ENCODE measurements at places on chromosomes 2 and 18.
A peak's percentile ranks its signal among the peaks of the same experiment; 100 is the strongest.

GRCh38 chr18:35267809-35268208 lies 22.2 kb downstream of the ZSCAN30 start:
- no peak overlapping the region for H3K27ac ChIP-seq
- no peak overlapping the region for H3K4me3 ChIP-seq

DNA sequence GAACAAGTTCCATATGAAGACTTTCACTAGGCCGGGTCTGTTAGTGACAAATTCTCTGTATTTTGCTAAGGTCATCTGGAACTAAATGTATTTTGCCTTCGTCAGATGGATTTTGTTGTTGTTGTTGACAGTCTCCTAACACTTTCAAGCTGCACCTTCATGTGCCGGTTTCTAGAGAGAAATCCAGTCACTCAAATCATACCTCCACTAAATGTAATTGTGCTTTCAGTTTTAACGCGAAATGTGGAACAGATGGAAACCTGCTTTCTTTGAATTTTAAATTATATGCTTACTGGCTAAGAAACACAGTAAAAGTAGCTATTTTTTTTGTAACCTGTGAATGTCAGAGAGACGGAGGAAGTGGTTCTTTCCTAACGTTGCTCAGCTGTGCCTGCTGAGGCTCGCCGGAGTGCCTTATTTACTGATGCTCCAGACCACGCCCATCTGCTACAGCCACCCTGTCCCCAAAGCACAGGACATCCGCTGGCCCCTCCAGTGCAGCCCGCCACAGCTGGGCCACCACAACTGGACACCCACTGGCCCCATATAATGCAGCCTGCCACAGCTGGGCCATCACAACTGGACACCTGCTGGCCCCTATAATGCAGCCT lies 134.7 kb downstream of the PXDN start:
- H3K27me3 ChIP-seq, result no peaks in the 10 kb centered on the region
- no peak overlapping the region for H3K4me3 ChIP-seq
- peaks cover 2% of the 10 kb centered on the region for H3K4me1 ChIP-seq
- no peaks in the 10 kb centered on the region for H3K36me3 ChIP-seq

DNA sequence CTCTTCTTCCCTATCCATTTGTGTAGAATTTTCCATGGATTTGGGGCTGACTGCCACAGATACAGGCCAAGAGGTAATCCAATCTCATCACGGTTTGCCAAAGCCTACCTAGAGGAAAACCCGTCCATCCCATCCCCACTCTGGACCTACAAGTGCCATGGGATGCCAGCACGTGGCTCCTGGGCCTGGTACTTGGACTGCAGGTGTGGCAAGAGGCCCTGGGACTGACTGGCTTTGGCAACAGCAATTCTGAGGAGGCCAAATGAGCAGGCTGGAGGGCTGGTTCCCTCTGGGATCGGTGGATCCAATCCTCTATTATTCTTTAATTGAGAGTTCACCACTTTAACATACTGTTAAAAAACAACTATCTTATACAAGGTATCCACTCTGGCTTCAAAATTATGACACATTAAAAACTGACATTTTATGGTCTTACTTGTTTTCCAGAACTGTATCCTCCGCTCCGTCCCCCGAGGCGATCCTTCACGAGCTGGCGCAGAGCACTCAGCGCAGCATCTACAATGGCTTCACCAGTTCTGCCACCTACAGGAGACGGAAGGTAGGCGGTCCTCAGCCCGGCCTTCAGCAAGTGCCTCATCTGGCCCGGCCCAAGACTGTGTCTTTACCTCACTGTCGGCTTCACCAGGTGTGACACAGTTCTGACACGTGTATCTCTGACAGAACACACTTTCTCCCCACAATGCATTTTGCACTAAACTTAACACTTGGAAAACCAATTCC lies 19.8 kb downstream of the PDIA6 start:
- no peak overlapping the region for H3K27ac ChIP-seq
- no peaks in the 10 kb centered on the region for H3K4me1 ChIP-seq
- H3K36me3 ChIP-seq, result peaks cover 69% of the 10 kb centered on the region
- no peaks in the 10 kb centered on the region for H3K27me3 ChIP-seq
- H3K4me3 ChIP-seq, result no peak overlapping the region

GRCh38 chr2:180158961-180159360 lies 151.9 kb upstream of the CWC22 start:
- H3K27me3 ChIP-seq, result no peaks in the 10 kb centered on the region
- no peak for DNase-seq
- H3K4me3 ChIP-seq, result no peak overlapping the region
- no peaks in the 10 kb centered on the region for H3K36me3 ChIP-seq

DNA sequence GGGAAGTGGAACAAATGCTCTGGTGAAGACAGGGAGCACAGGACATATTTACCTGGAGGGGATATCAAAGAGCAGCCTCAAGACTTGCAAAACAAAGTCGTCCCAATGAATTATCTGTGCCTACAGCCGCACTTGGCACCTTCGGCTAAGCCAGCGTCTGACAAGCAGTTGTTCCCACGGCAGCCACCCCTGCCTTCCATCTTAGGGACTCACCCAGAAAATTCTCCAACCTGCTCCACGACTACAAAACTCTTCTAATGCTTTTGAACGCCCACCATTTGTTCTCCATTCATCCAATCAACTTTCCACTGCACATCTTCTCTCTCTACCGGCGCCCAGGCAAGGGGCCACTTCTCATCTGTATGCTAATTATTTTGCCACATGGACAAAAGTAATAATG lies 7.0 kb downstream of the MYT1L start:
- H3K27ac ChIP-seq, result no peak overlapping the region
- H3K4me1 ChIP-seq, result no peaks in the 10 kb centered on the region
- DNase-seq, result no peak
- no peaks in the 10 kb centered on the region for H3K36me3 ChIP-seq
- H3K4me3 ChIP-seq, result no peak overlapping the region

DNA sequence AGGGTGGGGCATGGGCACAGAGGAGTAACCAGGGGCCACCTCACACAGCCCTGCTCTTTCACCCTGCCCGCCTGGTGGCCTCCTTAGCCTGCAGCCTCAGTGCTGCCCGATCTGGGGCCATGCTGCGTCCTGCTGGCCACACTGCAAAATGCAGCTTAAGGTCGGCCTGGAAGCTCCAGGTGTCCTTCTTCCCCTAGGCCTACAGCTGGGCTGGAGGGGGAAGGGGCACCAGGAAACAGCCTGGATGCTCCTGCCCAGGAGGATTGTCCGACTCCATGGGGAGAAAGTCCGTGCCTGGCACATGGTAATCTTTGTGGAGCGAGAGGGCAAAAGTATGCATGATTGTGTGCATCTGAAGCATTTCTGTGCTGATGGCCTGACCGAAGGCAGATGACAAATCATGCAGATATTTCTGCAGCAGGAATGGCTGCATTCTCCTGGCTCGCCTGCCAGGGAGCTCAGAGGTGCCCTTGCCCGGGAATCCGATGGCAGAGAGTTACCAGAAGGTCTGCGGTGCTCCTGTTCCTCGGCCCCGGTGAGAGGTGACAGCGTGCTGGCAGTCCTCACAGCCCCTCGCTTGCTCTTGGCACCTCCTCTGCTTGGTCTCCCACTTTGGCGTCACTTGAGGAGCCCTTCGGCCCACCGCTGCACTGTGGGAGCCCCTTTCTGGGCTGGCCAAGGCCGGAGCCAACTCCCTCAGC lies 12.8 kb upstream of the ALPP start:
- peaks cover 7% of the 10 kb centered on the region for H3K4me1 ChIP-seq
- no peak overlapping the region for H3K4me3 ChIP-seq
- no peaks in the 10 kb centered on the region for H3K27me3 ChIP-seq
- peak; percentile 64 for DNase-seq
- H3K36me3 ChIP-seq, result no peaks in the 10 kb centered on the region
- H3K27ac ChIP-seq, result no peak overlapping the region

DNA sequence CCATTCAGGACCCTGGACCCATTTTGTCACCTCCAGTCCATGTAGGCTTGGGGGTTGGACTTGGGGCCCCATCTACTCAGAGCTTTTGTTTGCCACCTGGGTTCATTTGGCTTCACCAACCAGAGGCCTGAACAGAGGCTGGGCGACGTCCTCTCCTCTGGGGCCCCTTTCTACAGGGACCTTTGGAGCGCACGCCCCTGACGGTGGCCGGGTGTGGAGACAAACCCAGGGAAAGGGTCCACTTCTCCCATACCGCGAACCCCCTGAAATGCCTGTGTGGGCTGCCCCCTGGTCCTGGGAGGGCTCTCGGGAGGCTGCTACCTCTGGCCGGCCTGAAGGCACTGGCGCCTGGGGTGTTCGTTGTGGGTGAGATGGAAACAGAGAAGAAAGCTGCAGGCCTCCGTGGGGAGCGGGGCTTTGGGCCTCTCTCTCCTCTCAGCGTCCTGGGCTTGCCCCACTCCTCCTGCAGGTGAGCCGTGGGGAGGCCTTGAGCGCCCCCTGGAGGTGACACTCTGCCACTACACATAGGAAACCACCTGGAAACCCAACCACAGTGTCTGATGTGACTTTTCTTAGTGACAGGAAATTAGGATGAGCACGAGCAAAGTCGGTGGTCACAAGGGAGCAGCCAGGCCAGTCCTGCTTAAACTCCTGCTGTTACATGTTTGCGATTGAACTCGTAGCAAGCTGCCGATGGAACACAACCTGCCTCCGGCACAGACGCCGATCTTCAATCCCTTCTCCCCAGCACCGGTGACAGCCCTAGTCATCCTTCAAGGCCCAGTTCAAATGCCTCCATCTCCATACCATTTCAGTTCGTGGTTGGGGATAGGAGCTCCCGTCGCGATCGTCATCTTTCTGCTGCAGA lies 12.0 kb upstream of the NTSR2 start:
- no peaks in the 10 kb centered on the region for H3K4me1 ChIP-seq
- peak; percentile 84 for DNase-seq
- no peak overlapping the region for H3K27ac ChIP-seq
- H3K4me3 ChIP-seq, result peak overlapping the region; percentile 66
- no peaks in the 10 kb centered on the region for H3K27me3 ChIP-seq
- no peaks in the 10 kb centered on the region for H3K36me3 ChIP-seq

- no peaks in the 10 kb centered on the region for H3K36me3 ChIP-seq
- H3K27ac ChIP-seq, result no peak overlapping the region
- no peak for DNase-seq
- H3K4me1 ChIP-seq, result no peaks in the 10 kb centered on the region
Measured at GRCh38 chr2:229071292-229071976, 199.7 kb downstream of the PID1 start.

GRCh38 chr2:54915101-54915500 lies 135.2 kb downstream of the RTN4 start:
- H3K4me3 ChIP-seq, result no peak overlapping the region
- DNase-seq, result no peak
- H3K4me1 ChIP-seq, result no peaks in the 10 kb centered on the region
- H3K27ac ChIP-seq, result no peak overlapping the region
- peaks cover 97% of the 10 kb centered on the region for H3K36me3 ChIP-seq

- H3K4me1 ChIP-seq, result no peaks in the 10 kb centered on the region
- DNase-seq, result no peak
- H3K36me3 ChIP-seq, result no peaks in the 10 kb centered on the region
- no peak overlapping the region for H3K4me3 ChIP-seq
Measured at GRCh38 chr18:374721-375168, 106.9 kb upstream of the THOC1 start.

DNA sequence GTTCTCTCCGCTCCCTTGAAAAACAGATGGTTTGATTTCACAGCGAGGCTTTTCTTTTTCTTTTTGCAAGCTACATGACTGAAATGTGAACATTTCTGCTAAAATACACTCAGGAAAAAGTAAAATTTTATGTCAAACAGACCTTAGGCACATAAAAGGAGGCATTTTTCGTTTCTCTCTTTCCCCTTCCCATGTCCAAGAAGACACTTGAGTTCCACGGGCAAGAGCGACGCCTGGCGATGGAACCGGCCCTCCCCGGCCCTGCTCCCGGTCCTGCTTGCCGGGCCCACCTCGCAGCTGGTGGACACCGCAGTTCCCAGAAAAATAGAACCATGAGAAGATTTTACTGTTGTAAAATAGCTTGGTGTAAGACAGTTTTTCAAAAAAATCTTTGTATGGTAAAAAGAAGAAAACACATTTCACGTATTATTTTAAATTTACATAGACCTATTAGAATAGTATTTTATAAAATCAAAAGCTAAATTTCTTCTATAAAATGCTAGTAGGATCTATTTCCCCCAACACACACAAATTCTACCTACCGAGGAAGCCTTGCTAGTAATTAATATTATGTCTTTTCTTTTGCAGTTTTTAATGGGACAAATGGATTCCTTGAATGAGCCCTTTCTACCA lies 2.3 kb upstream of the ALKAL2 start:
- no peak overlapping the region for H3K27ac ChIP-seq
- no peaks in the 10 kb centered on the region for H3K27me3 ChIP-seq
- H3K36me3 ChIP-seq, result no peaks in the 10 kb centered on the region
- H3K4me3 ChIP-seq, result no peak overlapping the region
- DNase-seq, result no peak

- H3K27me3 ChIP-seq, result no peaks in the 10 kb centered on the region
- no peaks in the 10 kb centered on the region for H3K36me3 ChIP-seq
- no peak overlapping the region for H3K27ac ChIP-seq
- no peak overlapping the region for H3K4me3 ChIP-seq
- DNase-seq, result no peak
Measured at GRCh38 chr2:129092956-129093355, 774.3 kb upstream of the HS6ST1 start.

DNA sequence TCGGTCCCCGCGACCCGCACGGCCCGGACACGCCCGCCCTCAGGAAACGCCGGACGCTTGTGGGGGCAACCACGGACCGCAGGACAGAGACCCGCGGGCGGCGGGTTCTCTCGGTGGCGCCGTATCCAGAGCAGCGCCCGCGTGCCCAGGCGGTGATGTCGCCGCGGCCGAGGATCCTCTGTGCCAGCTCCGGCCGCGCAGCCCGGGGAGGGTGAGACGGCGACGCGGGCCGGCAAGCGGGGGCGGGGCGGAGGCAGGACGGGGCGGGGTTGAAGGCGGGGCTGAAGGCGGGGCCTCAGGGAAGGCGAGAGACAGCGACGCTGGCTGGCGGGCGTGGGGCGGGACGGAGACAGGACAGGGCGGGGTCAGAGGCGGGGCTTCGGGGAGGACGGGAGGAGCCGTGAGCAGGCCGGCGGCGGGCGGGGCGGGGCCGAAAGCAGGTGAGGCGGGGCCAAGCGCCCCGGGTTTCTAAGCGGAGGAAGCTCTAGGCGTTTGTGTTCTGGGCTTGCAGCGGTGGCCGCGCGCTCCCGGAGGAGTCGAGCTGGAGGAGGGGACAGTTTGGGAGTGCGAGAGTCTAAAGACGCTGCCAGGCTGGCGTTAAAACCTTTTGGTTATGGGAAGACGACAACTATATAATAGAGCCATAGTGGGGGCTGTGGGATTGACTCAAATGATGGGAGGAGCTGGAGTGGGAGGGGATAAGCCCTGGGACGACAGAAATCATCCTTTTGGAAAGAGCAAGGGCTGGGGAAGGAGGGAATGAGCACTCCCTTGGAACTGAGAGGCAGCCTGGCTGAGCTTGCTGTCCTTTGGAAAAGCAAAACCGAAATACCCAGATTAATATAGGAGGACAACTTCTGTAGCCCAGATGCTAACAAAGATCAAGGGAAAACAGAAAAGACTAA lies at the start of gene DSEL:
DSEL (minus strand) TSS at position 182 of the 905 bp plus-strand sequence. CDS start 2,112 bp downstream, outside the sequence.
- no peaks in the 10 kb centered on the region for H3K4me1 ChIP-seq
- no peak for DNase-seq
- no peaks in the 10 kb centered on the region for H3K27me3 ChIP-seq
- no peaks in the 10 kb centered on the region for H3K36me3 ChIP-seq
